ENCODE measurements at places on chromosomes 3 and 15.

- no peak for DNase-seq
Measured at GRCh38 chr3:59680919-59681318, 631.1 kb upstream of the CFAP20DC start.

DNA sequence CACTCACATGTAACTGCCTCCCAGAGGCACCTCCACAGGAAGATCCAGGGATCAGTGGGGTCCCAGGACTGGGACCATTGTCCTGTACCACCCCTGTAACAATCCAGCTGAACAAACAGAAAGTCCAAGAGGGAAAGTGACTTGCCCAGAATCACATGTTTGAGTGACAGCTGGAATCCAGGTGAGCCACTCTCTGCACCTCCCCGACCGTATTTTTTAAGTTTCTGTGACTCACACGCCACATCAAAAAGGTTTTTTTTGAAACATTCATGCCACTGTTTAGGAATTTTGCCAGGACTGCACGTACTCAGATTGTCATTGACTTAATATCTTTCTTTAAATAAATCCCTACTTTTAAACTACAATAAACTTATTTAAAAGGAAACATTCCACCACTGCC lies 9.8 kb upstream of the SLC6A1 start:
- DNase-seq: no peak

- no peak for DNase-seq
Measured at GRCh38 chr3:106827515-106828213, 549.6 kb upstream of the CCDC54 start.

GRCh38 chr3:52406791-52407510 lies 38.0 kb downstream of the SEMA3G start:
- no peak for DNase-seq

DNA sequence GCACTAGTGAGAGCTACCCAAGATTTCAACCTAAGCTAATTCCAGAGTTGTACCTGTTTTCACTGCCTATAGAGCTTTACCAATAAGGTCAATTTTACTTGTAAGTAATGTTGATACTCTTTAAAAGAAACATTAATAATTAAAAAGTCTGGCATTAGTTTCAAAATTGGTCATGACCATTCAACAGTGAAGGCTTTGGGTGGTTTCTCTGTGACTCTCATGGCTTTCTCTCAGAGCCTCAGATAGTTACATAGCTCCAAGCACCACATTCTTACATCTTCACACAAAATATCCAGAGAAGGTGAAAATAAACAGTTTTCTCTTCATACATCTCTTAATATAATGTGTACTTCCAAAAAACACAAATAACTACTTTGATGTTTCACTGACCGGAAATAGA lies 61.5 kb upstream of the TCF12 start:
- no peak for DNase-seq

GRCh38 chr3:78506581-78507195 lies 1261.1 kb downstream of the ROBO1 start:
- no peak for DNase-seq

GRCh38 chr3:42036483-42036823 lies 54.7 kb upstream of the TRAK1 start:
- no peak for DNase-seq

GRCh38 chr15:100112061-100112420 lies 229.7 kb downstream of the ADAMTS17 start:
- no peak for DNase-seq

All from T-helper 9 cell (primary cell).